ENCODE measurements at places on chromosomes 7 and 10.

DNA sequence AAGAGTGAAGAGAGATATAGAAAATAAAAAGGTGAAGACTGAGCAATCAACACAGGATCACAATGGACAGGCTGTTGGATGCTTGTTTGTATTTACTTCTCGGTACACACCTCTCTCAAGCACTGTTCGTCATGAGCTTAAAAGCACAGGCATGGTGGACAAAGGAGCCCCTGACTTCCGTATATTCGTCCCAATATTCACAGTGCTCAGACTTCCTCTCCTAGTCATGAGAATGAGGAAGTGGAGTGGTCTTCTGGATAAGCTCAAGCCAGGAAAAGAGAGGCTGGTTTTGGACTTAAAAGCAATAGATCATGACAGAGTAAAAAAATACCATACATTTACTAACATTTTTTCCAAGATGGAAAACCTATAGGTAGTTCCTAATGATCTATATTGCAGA lies 172.5 kb downstream of the SORCS1 start:
- no peak for DNase-seq

GRCh38 chr7:141291541-141291940 lies 217.7 kb downstream of the TMEM178B start:
- DNase-seq, result no peak

DNA sequence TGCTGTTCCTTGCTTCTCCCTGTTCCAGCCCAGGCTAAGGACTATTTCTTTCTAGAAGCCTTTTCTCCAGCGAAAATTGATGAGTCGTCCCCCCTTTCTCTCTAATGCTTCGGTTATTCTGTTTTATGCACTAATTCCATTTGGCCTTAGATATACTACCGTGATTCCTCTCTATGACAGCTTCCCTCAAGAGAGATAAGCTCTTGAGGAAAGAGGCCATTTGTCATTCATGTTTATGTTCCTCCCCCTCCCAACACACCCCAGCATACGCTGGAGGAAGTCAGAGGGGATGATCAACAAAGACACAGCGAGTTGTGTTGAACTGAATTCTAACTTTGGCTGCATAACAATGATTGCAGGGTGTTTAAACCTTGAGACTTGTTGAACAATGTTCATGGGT lies 198.8 kb downstream of the BMPER start:
- DNase-seq, result no peak

DNA sequence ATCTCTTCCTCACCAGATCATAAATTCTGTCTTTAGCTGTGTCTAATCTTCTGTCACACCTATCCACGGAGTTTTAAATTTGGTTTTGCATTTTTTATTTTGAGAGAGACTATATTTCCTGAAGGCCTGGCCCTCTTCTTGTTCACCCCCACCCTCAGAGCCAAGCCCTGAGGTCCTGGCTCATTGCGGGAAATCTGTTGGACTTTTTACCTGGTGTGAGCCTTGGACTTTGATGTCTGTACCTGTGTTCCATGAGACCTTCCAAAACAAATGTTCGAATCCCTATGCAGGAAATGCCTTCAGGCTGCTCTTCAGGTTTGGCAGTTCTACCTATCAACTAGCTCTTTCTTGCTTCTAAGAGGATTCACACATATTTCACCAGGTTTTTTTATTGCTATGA lies 175.2 kb upstream of the GRB10 start:
- no peak for DNase-seq

DNA sequence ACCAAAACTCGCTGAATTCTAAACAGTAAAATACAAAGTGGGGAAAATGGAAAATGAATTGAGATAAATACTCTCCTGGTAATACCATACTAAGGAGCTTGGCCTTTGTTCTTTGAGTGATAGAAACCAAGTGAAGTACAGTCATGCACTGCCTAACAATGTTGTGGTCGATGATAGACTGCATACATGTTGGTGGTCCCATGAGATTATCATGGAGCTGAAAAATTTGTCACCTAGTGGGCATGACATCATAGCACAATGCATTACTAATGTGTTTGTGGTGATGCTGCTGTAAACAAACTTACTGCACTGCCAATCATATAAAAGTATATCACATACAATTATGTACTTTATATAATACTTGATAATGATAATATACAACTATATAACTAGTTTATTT lies 419.1 kb downstream of the ARL4A start:
- DNase-seq, result no peak

GRCh38 chr10:15121707-15122106 lies 24.6 kb downstream of the RPP38 start:
- DNase-seq, result no peak

DNA sequence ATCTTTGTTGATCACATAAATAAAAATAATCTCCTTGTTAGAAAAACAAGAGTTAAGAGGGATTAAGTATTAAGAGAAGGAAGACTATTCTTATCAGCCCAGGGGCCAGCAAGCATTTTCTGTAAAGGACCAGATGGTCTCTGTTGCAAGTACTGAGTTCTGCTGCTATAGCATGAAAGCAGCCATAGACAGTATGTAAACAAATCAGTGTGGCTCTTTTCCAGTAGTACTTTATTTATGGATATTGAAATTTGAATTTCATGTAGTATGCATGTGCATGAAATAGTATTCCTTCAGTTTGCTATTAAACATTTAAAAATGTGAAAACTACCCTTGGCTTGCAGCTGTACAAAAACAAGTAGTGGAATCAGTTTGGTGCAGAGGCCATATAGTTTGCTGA lies 81.7 kb downstream of the STK31 start:
- DNase-seq, result no peak

- no peak for DNase-seq
These were observed 18.1 kb upstream of the ZC3HAV1 start for GRCh38 chr7:139127648-139128047.

DNA sequence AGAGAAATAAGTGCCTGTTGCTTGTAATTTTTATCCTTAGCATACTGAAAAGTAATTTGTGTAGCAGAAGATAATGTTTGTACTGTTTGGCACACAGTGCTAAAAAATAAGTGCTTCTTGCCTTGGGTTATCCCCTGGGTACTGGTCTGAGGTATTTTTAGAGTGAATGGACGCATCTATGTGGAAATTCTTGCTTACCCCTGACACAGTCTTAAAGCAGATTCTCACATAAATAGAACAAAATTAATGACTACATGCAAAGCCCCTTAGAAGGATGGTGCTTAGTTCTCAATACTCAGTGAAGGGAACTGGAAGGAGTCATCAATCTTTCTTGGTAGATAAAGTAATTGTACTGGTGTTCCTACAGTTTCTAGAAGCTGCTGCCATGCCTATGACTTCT lies 548.6 kb downstream of the ARL4A start:
- DNase-seq, result no peak

DNA sequence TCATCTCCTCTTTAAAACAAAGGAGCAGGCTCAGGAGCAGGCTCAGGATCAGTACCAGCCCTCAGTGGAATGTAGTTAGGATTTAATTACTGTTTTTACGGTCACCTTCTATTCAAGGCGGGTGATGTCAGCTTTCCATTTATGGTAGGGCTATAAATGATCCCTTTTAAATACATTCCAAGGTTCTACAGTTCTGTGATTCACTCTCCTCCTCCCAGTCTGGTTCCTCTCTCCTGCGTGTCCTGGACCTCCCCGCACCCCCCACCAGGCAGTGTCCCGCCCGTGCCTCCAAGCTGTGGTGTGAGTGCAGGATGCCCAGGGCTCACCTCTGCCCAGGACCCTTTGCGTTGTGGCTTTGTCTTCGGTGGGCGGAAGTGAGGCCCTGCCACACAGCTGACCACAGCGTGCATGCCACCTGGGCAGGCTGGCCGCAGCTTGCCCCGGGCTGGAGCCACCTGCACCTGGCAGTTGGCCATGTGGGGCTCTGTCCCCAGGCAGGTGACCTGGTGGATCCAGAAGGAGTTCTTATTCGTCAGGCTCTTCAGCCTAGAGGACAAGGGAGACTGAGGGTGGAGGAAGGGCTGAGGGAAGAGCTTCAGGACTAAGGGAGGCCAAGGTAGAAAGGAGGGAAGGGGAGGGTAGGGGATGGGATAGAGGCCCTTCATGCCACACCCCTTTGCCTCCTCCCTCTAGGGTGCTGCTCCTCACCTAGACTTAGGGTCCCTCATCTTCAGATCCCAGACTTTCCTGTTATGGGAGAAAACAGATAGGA lies 9.1 kb downstream of the LOXL4 start:
- DNase-seq, result no peak

DNA sequence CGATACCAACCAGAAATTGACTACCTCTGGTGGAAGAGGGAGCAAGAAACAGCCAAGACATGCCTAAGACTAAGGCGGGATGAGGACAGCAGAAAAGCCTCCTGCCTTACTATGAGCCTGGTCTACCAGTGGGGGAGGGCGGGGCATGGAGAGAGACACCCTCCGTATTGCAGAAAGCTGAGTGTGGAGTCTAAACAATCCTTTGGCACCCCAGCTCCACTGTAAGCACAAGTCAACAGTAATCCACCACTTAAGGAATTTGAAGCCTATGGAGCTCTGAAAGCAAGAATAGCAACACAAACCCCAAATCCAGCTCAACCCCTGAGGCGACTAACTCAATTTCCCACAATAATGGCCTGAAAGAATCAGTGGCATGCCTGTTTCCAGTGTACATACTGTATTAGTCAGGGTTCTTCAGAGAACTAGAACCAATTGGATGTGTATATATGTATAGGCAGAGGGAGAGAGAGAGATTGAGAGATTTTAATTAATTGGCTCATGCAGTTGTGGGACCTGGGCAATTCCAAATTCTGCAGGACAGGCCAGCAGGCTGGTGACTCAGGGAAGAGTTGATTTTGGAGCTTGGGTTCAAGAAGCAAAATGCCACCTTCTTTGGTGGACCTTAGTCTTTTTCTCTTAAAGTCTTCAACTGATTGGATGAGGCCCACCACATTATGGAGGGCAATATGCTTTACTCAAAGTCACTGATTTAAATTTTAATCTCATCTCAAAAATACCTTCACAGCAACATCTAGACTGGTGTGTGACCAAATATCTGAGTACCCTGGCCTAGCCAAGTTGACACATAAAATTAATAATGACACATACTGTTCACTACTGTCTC lies 13.5 kb downstream of the PPIF start:
- DNase-seq, result no peak

DNA sequence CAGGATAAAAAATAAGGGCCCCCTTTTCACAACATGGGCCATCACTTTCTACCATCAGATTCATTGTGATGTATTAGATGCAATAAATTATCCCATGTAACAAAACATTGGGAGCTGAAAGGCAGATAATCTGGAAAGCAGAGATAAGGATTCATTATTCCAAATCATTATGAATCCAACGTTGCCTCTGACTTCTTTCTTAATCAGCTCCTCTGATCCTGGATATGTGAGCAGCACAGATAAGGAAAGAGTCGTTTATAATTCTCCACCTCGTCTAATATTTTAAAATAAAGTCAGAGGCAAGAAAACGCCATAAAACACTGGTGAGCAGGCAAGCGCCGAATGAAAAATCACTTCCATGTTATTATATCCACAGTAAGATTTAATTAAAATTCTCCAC lies 13.8 kb upstream of the GATA3 start:
- no peak for DNase-seq

- DNase-seq, result no peak
These were observed 6.3 kb upstream of the GSTK1 start for GRCh38 chr7:143256932-143257331.

DNA sequence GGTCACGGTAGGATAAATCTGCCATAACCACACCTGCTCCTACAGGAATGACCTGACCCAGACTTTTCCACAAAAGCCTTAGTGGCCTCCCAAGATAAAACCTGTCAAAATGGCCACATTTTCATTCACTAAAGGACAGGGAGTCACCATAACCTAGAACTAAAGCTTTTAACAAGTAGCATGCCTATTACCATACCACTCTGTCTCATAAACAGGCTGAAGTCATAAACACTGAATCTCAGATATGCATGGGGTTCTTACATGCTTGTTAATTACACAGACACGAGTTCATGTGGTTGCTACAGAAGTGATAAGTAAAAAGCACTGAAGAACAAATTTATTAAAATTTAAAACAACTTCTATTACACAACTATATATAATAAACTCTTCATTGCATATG lies 56.0 kb downstream of the HIPK2 start:
- DNase-seq, result no peak

DNA sequence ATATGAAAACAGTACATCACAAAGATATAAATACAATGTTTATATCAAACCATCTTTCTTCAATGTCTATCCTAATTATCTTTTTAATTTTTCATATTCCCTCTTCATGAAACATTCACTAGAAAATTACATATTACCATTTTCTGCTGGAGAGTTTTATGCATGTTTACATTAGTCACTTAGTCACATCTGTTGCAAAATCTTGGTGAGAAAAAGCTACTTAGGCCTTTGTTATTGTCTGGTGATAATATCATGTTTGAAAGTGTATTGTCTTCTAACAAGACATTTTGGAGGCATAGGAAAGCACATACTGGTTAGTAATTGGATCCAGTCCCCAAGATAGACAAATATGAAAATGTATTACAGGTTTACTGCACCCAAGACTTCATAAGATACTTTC lies 163.6 kb downstream of the GNAI1 start:
- no peak for DNase-seq

DNA sequence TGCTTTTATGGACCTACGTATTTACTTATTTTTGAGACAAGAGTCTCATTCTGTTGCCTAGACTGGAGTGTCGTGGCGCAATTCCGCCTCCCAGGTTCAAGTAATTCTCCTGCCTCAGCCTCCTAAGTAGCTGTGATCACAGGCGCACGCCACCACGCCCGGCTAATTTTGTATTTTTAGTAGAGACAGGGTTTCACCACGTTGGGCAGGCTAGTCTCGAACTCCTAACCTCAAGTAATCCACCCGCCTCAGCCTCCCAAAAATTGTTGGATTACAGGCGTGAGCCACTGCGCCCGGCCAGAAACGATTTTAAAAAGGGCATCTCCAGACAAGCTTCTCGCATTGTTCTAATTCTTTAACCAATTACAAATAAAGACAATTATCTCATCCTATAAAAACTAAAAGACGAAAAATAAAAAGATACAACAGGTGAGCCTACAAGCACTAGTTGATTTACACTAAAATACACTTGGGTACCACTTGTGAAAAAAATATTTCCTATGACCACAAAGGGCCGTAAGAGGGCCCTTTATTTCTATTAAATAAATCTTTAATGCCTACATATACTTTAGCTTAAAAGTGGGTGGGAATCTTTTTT lies 2.4 kb downstream of the TRA2A start:
- no peak for DNase-seq

DNA sequence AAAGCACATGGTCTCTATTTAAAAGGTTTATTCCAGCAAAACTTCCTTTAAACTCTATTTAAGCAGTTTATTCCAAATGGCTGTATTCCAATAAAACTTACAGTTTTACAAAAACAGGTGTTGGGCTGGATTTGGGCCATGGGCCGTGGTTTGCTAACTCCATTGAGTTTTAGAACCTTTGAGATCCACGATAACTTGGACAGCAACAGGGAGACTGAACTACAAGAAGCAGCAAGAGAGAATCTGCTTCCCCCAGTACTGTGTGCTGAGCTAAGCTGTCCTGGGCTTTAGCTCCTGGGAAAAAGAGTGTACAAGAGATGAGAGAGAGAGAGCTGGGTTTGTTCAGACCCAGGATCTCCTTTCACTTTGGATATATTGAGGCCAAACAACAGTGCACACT lies 204.0 kb upstream of the CELF2 start:
- no peak for DNase-seq
